ENCODE measurements at places on chromosomes 12 and 14.

GRCh38 chr12:106767954-106768822 is 6.3 kb upstream of the RIC8B start:
- peak; percentile 61 for DNase-seq

GRCh38 chr14:81169711-81170103 is 51.1 kb downstream of the GTF2A1 start:
- peak; percentile 79 for DNase-seq

DNA sequence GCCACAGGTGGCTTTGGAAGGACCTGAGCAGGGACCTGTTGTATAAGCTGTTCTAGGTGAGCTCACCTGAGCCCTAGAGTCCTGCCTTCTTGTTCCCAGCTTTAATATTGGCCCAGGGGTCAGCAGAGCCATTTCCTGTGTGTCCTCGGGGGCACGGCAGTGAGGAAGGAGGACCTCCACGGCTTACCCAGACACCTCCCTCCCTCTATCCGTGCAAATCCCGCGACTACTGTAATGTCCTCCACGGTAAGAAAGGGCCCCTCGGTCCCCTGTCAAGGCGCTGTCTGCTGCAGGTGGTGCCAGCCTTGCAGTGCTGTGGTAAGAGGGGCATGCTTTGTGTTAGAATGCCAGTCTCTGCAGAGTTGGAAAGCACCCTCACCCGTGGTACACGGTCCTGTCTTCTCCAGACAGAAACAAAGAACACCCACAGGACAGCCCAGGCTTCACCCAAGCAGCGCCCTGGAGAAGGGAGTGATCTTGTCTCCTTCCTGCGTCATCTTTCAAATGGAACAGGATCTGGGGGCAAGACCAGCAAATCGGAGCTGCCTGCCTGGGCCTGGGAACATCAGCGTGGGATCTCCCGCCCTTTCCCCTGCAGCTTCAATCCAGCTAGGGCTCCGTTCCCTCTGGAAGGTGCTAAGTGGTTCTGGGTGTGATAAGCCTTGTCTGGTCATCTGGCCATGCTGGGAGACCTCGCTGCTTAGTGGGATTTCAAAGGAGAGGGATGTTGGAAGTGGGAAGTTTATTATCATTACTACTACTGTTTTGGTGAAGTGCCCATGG is 20.2 kb upstream of the FZD10 start:
- no peak for DNase-seq

- peak; percentile 92 for DNase-seq
These were observed 32.2 kb downstream of the SUSD6 start for GRCh38 chr14:69643430-69644200.

DNA sequence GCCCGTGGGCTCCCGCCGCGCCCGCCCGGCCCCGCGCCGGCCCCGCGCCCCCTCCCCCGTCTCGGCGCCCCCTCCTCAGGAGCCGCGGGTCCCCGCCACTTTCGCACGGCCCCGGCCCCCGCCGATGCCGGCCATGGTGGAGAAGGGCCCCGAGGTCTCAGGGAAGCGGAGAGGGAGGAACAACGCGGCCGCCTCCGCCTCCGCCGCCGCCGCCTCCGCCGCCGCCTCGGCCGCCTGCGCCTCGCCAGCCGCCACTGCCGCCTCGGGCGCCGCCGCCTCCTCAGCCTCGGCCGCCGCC is 263 bp downstream of the RCOR1 start:
- DNase-seq, result peak; percentile 18

- DNase-seq, result no peak
These were observed 11.4 kb upstream of the G2E3 start for GRCh38 chr14:30547388-30548048.

DNA sequence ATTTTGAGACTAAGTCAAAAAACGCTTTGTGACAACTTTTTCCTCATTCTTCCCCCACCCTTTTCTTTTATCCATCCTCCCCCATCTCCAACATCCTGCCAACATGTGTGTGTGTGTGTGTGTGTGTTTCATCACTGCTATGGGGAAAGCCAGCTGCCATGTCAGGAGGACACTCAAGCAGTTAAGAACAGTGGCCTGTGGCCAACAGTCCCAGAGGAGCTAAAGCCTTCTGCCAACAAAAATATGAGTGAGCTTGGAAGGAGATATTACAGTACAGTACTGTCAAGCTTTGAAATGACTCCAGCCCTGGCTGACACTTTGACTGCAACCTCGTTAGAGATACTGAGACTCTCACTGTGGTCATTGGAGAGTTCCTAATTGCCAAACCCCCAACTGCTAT is 5.0 kb upstream of the CSRP2 start:
- DNase-seq, result no peak

GRCh38 chr12:66398931-66399910 is 96.9 kb downstream of the HELB start:
- no peak for DNase-seq

GRCh38 chr12:46608431-46609272 is 217.1 kb downstream of the SLC38A4 start:
- no peak for DNase-seq

DNA sequence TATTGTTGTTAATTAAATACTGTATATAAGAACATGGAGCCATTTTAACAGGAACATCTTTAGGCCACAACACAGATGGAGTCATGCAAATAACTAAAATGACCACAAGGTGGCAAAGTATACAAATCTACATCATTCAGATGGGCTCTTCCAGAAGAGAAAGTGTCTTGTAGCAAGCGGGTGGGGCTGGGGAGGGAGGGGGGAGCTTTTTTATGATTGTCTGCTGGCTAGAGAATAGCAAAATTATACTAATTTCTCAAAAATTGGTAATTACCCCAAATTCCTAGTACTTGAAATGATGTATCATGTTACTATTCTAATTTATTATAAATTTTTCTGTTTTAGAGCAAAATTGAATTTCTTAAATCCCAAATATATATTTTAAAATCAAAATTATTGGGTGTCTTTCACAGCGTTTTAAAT is 378.7 kb downstream of the PRKD1 start:
- DNase-seq, result peak; percentile 32

DNA sequence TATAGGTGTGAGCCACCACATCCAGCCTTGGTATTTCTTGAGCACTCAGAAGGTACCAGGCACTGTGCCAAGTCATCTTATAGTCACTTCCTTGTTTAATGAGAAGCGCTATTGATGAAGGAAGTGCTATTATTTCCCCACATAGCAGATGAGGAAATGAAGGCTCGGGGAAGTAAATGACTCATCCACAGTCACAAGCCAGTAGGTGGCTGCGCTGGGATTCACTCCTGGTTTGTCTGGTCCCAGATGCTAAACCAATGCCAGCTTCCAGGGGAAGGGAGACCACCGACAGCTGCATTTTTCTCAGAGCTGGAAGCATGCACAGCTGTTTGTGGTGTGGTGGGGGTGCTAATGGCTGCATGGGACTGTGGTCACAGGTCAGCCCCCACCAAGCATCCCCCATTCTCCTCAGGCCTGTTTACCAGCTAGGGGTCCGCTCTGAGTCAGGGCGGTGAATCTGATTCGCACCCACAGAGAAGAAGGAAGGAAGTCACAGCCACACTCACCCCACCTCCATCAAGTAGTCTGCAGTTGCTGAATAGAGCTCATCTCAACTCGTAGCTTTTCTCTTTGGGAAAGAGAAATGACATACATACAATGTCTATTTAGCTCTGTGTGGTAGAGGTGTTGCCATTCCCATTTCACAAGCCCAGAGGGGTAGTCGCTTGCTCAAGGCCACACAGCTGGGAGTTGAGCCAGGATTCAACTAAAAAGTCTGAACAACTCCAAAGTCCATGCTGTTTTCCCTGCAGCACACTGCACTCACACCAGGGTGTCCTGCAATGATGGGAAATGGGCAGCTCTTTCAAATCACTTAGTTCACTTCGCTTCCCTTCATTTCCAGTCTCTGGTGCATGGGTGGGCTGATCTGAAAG is 6.3 kb upstream of the LTBP2 start:
- no peak for DNase-seq

- DNase-seq, result no peak
These were observed 84.4 kb downstream of the ARF6 start for GRCh38 chr14:49977126-49977841.

DNA sequence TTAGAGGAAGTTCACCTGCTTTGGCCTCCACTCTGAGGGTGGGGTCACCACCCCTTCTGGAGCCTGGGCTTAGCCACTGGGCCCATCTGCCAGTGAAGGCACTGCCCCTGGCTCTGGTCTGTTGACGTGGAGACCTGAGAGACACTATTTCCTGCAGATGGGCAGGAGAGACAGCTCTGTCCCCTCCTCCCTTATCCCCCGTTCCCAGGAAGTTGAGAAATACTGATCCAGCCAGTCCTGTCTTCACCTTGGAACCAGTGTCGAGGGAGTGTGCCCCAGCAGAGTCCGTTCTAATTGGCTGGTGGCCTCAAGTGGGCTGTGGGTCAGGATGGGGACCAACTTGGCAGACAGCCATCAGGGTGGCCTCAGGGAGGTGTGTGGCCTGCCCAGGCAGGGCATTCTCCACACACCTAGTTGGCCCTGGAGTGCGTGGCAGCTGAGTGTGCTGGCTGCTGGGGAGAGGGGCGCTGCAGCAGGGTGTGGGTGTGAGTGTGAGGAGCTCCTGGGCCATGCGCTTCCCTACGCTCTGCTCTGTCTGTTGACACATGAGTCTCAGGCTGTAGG is 25.4 kb downstream of the CLSTN3 start:
- DNase-seq, result no peak

GRCh38 chr12:84856156-84856900 is 56.3 kb downstream of the SLC6A15 start:
- DNase-seq, result no peak

GRCh38 chr12:108859923-108860291 is 2.5 kb upstream of the SSH1 start:
- DNase-seq, result no peak

- DNase-seq, result no peak
These were observed 115.0 kb downstream of the KIF21A start for GRCh38 chr12:39327965-39328364.

DNA sequence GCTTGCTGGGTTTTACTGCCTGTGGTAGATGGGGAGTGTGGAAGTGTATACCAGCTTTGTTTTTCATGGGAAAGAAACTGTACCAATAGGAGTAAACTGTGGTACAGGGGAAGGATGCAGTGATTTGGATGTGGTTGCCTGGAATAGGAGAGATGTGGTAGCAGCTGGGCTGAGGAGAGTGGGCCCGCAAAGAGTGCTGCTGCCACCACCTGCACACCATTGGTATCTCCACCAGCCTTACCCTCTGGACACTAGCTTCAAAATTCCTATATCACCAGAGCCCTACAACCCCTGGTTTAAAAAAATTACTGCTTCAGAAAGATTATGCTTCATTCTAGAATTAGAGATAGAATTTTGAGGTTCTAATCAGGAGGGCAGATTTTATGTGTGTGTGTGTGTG is 53.6 kb downstream of the AKAP6 start:
- no peak for DNase-seq

- no peak for DNase-seq
These were observed 12.4 kb downstream of the ETFRF1 start for GRCh38 chr12:25207411-25207810.

DNA sequence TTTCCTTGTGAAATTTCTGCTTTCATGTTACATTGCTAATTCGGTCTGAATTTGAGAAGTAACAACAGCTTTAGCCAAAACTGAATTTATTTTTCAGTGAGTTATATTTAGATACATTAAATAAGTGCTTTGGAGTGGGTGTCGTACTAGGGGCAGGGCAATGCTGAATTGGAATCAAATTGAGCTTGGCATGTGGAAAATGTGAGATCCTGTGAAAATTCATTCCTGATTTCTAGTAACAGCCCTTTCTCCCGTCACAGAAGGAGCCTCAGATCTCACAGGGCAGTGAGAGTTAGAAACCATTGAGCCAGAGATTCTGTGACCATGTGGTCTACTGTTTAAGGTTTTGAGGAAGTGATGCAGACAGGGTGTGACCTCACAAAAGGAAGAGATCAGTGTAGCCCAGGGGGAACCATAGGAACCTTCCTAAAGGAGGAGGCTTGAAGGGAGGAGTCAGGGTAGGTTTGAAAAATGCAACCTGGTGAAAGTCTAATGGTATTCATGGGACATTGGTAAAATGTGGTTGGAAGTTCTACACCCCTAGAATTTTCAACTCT is 1136.8 kb downstream of the AACS start:
- no peak for DNase-seq

DNA sequence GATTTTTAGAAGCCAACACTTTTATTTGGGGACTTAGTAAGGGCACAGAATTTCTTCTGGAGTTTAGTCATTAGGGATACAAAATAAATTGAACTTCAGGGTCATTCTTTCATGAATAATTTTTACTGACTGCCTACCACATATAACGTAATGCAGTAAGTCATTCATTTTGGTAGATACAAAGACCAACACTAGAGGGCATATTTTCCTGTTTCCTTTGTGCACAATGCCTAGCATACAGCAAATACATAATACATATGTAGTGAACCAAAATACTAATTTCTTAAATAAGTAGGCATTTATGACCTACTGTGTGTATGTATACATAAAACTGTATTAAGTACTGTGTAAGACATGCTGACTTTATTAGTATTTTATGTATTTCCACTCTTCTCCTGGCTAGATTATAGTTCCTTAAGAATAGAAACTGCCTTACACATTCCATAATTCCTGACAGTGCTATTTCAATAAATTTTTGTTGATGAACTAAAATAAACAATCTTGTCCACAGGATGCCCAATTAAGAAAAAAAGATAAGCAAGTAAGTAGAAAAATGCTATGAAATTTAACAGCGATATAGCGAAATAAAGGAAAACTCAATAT is 47.9 kb downstream of the PPP1R12A start:
- peak; percentile 46 for DNase-seq

GRCh38 chr12:31773223-31773750 is 44.5 kb upstream of the AMN1 start:
- DNase-seq, result no peak

- no peak for DNase-seq
These were observed 56.7 kb downstream of the BEGAIN start for GRCh38 chr14:100530270-100531072.

DNA sequence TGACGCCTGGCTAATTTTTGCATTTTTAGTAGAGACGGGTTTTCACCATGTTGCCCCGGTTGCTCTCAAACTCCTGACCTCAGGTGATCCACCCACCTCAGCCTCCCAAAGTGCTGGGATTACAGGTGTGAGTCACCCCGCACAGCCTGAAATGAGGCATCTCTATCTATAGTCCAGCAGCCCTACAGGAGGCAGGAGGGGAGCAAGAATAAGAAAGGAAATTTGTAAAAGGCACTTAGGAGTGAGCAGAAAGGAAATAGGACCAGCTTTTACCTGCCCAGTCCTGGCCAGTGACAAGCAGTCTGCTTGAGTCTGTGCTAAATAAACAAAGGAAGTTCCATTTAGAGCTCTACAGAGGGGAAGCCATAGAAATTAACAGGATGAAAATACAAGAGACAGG is 15.0 kb upstream of the PSMA6 start:
- no peak for DNase-seq

- no peak for DNase-seq
These were observed 16.5 kb downstream of the SIX1 start for GRCh38 chr14:60632777-60633176.
